Caco-2 (cell line): ENCODE measurements at places on chromosomes 7 and 10. TPM values are rescaled to one million over a fixed set of nuclear protein-coding genes. Genes with fewer than 3 reads are reported as not detected.

The ACBD7 gene
- 9.7 and 13.9 TPM in 2 replicates for total RNA-seq

The GPR15LG gene
- not detected in 2 replicates for total RNA-seq

GRCh38 chr10:128897401-128898129 is 569.5 kb upstream of the MGMT start:
- no peak for DNase-seq
- H3K27me3 ChIP-seq = 0 out of 2 replicates have a peak, but pooled peaks cover 1% of the 10 kb centered on the region
- no peaks in the 10 kb centered on the region for H3K36me3 ChIP-seq
- no peak overlapping the region for H3K4me3 ChIP-seq
- no peak overlapping the region for H3K27ac ChIP-seq

- peak overlapping the region; percentile 43 for H3K27ac ChIP-seq
- DNase-seq = peak; percentile 60
- H3K4me3 ChIP-seq = no peak overlapping the region
- peaks cover 12% of the 10 kb centered on the region for H3K4me1 ChIP-seq
- no peaks in the 10 kb centered on the region for H3K36me3 ChIP-seq
- no peaks in the 10 kb centered on the region for H3K27me3 ChIP-seq
These were observed 100.2 kb upstream of the RELN start for GRCh38 chr7:104089612-104090011.

The GIGYF1 gene
- 53.1 and 54.9 TPM in 2 replicates for total RNA-seq

DNA sequence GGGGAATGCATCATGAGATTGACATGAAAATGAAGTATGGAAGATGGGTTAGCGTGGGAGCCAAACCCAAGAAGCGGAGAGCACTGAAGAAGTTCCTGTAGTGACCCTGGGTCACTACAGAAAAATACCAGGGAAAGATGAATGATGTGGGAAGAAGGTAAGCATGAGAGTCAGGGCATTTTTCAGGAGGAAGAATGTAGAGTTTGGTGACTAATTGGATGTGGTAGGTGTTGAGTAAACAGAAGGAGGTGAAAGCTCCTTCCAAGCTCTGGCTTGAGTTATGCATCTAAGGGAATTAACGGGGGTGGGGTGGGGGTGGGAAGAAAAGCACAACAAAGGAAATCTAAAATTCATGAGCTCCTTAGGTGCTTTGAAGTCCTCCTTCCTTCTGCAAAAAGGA is 238.1 kb upstream of the AOAH start:
- no peak overlapping the region for H3K27ac ChIP-seq
- H3K36me3 ChIP-seq = no peaks in the 10 kb centered on the region; the same call in 1 of the 2 replicates
- no peaks in the 10 kb centered on the region for H3K4me1 ChIP-seq
- DNase-seq = no peak
- H3K4me3 ChIP-seq = no peak overlapping the region
- H3K27me3 ChIP-seq = no peaks in the 10 kb centered on the region

- H3K4me1 ChIP-seq = no peaks in the 10 kb centered on the region
- no peaks in the 10 kb centered on the region for H3K36me3 ChIP-seq
- no peak overlapping the region for H3K4me3 ChIP-seq
- DNase-seq = no peak
- H3K27ac ChIP-seq = no peak overlapping the region
These were observed 382.7 kb upstream of the FOXK1 start for GRCh38 chr7:4299431-4299830.

GRCh38 chr10:89346405-89347254 is 18.8 kb downstream of the IFIT3 start:
- H3K4me3 ChIP-seq = no peak overlapping the region

GRCh38 chr7:134954197-134955082 is 31.9 kb upstream of the AGBL3 start:
- H3K27me3 ChIP-seq = no peaks in the 10 kb centered on the region
- no peak overlapping the region for H3K4me3 ChIP-seq

DNA sequence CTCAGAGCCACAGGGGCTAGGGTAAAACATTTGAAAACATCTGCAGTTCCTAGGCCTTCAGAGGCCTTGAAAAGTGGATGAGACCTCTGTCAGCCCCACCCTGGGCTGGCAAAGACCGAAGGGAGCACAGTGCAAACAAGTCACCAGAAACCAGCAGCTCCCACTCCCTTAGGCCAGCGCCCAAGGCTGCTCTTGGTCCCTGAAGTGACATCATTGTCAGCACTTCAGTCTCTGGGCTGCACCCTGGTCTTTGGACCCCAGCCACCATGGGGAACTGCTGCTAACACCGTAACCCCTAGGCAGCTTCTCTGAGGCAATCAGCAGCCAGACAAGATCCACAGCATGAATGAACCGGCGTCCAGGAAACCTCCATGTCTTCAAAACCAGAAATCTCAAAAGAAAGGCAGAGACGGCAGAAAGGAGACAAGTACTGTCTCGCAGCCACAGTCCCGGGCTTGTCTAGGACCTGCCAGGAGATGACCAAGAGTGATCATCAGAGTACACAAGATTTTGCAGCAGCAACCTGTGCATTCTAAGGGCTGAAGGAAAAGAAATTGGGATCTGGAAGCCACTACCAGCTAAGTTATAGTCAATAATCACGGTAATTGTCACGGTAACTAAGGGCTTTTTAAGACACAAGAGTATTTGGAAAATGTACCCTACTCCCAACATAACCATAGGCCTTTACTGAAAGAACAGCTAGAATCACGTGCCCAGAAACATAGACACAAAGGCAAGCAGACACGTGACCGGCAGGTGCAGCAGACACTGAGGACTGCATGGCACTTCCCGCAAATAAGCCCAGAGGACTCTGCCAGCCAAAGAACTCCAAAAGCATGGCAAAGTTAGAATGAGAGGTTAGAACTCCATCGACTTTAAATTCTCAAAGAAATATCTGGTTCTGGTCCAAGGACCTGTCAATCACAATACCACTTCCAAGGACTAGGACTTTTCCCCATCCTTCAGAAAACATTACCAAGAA is 23.3 kb downstream of the CPXM2 start:
- H3K27ac ChIP-seq = no peak overlapping the region
- no peak for DNase-seq
- no peaks in the 10 kb centered on the region for H3K27me3 ChIP-seq
- no peaks in the 10 kb centered on the region for H3K36me3 ChIP-seq
- H3K4me3 ChIP-seq = no peak overlapping the region

DNA sequence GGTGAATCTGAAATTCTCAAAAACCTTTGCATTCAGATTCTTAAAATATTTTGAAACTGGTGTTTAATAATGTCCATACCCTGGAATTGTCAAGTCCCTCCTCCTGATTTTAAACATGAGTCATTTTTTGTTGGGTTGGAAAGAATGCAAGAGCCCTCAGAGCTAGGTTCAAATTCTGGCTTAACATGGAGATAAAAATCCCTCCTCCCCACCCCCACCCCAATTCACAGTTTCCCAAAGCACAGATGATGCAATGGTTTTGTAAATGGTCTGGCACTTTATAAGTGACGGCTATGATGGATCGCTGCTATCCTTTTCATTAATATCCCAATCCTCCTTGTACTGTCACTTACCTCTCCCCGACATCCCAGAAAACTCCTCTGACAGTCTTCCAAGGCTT is 332.8 kb downstream of the PLXNA4 start:
- no peaks in the 10 kb centered on the region for H3K27me3 ChIP-seq
- no peak for DNase-seq
- H3K36me3 ChIP-seq = no peaks in the 10 kb centered on the region
- no peak overlapping the region for H3K27ac ChIP-seq

DNA sequence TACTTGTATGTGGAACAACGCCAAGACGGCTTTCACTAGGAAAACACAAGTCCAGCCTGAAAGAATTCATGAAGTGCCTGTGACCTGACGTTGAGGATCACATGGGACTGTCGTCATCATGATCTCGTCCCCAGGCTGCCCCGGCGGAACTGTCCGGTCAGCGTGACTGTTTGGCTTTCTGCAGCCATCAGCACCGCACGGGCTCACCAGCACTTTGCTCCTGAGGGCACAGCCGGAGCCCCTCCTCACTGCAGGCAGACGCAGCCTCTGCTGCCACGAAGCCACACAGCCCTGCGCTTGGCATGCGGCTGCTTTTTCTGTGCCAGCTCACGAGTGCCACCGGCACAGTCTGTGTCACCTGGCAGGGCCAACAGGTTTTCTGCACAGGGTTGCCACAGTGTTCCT is 9.4 kb upstream of the GET4 start:
- no peaks in the 10 kb centered on the region for H3K27me3 ChIP-seq
- H3K4me1 ChIP-seq = peaks cover 3% of the 10 kb centered on the region
- H3K27ac ChIP-seq = no peak overlapping the region
- H3K4me3 ChIP-seq = no peak overlapping the region

DNA sequence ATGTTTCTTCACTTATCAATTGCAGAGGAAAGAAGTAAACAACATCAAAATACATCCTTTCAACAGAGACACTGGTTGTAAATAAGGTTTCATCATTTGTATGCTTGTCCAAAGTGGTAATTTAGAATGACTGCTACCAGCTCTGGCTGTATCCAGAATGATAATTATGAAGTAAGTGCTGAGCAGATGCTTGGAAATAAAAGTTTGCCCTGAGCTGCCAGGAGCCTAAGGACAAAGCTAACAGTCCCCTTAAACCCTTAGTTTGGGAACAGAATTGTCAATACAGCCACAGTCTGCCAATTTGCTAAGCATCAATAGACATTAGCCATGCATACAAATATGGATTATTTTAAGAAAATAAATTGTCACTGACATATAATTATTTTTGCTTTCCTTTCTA is 147.0 kb upstream of the SLC13A1 start:
- DNase-seq = no peak
- no peaks in the 10 kb centered on the region; the same call in 1 of the 2 replicates for H3K27me3 ChIP-seq
- no peaks in the 10 kb centered on the region for H3K36me3 ChIP-seq

The PCLO gene
- total RNA-seq = 3.8 and 4.1 TPM in 2 replicates

The USP54 gene
- total RNA-seq = 43.5 and 45.8 TPM in 2 replicates

The CALML3 gene
- total RNA-seq = 0.18 TPM in 1 of 2 replicates, not detected in the other

DNA sequence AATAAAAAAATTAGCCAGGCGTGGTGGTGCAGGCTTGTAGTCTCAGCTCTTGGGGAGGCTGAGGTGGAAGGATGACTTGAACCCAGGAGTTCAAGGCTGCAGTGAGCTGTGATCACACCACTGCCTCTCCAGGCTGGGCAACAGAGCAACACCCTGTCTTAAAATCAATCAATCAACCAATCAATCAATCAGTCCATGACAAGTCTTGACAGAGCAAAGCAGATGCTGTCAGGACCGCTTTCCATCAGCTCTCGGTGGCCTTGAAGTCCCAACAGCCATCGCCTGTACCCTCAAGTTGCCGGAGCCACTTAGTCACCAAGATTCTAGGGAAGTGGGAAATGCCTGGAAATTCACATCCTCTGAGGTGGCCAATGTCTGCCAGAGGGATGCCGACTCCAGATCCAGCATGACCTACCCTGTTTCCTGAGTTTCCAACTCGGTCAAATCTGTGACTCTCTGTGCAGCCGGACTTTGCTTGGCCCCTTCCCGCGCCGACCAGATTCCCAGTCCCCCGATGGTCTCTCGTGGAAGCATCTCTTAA is 871 bp upstream of the CCL24 start:
- H3K27me3 ChIP-seq = no peaks in the 10 kb centered on the region
- no peaks in the 10 kb centered on the region for H3K4me1 ChIP-seq
- no peaks in the 10 kb centered on the region for H3K36me3 ChIP-seq

- peaks cover 25% of the 10 kb centered on the region for H3K4me1 ChIP-seq
- no peak overlapping the region for H3K4me3 ChIP-seq
- DNase-seq = peak; percentile 20
- H3K36me3 ChIP-seq = peaks cover 4% of the 10 kb centered on the region
- H3K27me3 ChIP-seq = no peaks in the 10 kb centered on the region
These were observed 27.7 kb downstream of the CRCP start for GRCh38 chr7:66142334-66142733.

GRCh38 chr7:71626206-71626605 is 494.3 kb downstream of the GALNT17 start:
- no peak for DNase-seq
- no peaks in the 10 kb centered on the region for H3K36me3 ChIP-seq
- no peak overlapping the region for H3K4me3 ChIP-seq
- no peaks in the 10 kb centered on the region for H3K27me3 ChIP-seq
- H3K4me1 ChIP-seq = no peaks in the 10 kb centered on the region
